ENCODE measurements at places on chromosomes 1 and 21.

- no peak for DNase-seq
Observed at GRCh38 chr1:1757422-1758058, 20.7 kb downstream of the NADK start.

DNA sequence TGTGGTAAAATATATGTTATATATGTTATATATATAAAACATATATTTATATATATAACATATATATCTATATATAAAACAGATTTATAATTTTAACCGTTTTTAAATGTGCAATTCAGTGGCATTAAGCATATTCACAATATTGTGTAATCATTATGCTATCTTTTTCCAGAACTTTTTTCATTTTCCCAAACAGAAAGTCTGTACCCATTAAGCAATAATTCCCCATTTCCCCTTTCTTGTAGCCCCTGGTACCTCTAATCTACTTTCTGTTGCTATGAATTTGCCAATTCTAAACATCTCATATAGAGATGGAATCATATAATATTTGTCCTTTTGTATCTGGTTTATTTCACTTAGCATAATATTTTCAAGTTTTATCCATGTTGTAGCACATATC is 10.7 kb upstream of the ARHGEF11 start:
- DNase-seq = no peak

DNA sequence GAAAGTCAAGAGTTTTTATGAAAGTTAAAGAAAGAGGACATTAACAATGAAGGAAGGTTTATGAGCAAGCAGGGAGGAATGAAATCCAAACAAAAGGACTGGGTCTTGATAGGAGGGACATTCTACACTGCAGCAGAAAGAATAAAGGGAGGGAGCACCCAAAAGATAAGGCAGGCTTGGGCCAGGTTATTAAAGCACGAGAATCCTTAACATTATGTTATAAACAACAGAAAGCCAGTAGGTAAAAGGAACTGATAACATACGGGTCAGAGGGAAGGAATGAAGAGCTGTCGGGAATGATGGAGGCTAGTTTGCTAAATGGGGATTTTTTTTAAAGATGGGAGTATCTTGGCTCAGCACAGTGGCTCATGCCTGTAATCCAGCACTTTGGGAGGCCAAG is 19.4 kb downstream of the LPGAT1 start:
- DNase-seq = no peak

DNA sequence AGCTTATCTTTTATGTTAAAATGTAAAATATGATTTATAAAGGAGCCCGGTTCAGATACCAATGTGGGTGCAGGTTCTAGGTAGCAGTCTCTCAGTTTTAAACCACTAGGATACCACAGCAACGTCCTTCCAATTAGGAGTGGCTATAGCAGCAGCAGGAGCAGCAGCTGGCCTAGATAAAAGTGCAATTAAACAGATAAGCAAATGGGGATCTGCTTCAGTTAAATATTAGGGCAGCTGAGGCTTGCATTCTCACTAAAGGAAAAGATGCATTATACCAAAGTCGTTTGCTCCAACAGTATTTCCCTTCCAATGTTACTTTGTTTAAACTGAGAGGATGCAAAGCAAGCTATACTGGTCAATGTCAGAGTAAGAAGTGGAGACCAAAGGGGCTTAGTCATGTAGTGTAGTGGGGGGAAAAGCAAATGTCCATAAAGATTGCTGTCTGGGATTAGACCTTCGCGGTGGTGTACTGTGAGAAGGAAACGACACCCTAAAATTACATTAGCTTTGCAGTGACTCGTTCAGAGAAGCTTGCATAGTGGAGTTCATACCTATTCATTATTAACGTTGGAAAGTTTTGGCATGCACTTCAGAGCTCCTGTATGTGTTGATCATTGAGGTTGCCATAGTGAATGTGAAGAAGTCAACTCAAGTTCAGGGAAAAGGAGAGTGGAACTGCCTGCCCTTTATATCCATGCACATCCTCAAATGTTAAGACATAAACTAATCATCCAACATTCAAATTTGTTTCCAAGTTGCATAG is 272.2 kb downstream of the VAV3 start:
- DNase-seq = no peak

DNA sequence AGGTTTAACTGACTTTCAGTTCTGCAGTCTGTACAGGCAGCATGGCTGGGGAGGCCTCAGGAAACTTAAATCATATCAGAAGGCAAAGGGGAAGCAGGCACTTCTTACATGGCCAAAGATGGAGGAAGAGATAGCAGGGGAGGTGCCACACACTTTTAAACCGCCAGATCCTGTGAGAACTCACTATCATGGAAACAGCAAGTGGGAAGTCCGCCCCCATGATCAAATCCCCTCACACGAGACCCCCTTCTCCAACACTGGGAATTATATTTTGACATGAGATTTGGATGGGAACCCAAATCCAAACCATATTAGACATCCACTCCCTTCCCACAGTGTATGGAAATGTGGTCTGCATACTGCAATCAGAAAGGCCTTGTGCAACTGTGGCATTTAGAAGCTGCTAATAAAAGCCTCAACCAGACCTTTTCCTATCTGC is 148.2 kb downstream of the FCRL5 start:
- DNase-seq = no peak

DNA sequence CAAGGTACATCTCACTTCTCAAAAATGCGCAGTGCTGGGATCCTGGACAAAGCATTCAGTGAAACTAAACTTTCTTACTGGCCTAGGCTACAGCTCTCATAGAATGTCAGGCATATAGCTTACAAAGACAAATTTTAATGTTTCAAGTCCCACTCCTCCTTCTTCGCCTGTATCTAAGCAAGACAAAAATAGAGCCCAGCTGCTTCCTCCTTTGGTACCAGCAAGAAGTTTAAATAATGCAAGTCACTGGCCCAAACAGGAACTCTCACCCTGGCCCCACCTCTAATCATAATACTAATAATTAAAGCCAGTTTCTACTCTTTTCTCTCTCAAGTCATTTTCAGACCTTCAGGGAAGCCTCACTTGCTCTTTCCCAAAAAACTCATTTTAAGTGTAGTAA is 1267.9 kb downstream of the MRPL39 start:
- DNase-seq = no peak

DNA sequence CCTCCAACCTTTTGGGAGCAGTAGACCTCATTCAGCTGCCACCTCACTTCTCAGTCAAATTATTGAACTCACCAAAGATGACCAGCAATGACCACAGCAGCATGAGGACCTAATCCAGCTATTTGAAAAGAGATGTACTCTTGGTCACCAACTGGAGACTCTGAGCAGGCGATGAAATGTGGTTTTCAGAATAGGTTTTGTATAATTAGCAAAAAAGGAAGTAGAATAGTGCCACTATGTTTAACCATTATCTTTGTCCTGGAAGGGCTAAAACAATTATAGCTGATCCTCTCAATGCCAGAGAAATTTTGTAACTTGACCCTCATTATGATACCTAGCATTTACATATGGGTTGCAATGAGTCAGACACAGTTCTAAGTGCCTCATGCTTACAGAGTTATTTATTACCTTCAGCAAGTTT is at the start of gene FCRL2:
TSS of gene FCRL2 (minus strand) at position 162 of the 421 bp plus-strand sequence. CDS start at position 103, 59 bp downstream.
- DNase-seq = no peak

DNA sequence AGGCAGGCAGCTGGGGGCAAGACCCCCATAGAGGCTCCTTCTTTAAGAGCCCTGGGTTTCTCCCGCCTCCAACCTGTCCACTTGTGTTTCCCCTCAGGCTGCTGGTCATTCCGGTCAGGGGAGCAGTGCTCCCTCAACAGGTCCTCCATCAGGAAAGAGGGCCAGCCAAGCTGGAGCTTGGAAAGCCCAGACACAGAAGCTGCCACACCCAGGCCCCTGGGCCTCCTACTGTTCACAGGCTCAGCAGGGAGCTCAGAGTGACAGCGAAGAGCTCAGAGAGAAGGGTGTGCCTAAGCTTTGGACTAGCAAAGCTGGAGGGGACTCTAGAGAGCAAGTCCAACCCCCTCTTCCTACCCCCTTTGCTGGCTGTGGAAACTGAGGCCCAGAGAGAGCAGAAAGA is 10.3 kb upstream of the CDCP2 start:
- no peak for DNase-seq

- no peak for DNase-seq
Observed at GRCh38 chr1:233033361-233033760, 83.0 kb downstream of the NTPCR start.
